Upper lobe of right lung (tissue), 1 donor: ENCODE measurements at places on chromosomes 7 and 10. TPM values are rescaled to one million over a fixed set of nuclear protein-coding genes. Genes with fewer than 3 reads are reported as not detected.

DNA sequence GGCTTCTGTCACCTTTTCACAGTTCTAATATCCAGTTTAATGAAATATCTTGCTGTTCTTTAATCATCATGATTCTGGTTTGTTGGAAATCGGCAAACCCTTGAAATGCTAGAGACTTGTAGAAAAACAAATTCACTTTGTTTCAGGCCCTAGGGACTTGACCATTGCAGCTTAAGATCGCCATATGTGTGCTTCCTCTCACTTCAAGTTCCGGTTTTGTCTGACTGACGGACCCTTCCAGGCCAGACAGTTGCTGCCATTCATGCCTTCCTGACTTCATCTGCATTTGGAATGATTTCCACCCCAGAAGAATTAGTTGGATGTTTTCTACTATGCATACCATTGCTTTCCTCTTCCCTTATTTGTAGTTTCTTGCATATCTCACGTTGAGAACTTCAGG is 125.6 kb downstream of the CELF2 start:
- peaks cover 34% of the 10 kb centered on the region for H3K4me1 ChIP-seq
- no peaks in the 10 kb centered on the region for H3K27me3 ChIP-seq
- no peak for DNase-seq

DNA sequence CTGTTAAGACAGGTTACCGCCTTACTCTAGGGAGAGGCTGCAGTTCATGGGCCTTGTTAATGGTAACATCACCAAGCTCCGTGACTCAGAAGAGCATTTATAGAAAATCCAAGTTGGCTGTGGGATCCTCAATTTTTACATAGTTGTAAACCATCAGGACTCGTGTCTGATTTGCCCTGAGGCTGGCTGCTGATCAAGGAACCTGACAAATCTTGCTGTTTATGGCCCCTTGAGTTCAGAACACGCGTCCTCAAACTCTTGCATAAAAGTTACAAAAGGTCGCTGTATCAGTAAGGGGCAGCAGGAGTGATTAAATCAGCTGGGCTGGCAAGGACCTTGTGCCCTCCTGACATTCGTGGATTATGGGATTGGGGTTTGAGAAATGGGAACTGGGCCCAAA is 4.6 kb downstream of the SLC13A4 start:
- H3K27ac ChIP-seq = no peak overlapping the region
- H3K4me1 ChIP-seq = no peaks in the 10 kb centered on the region
- DNase-seq = peak; percentile 3
- H3K36me3 ChIP-seq = no peaks in the 10 kb centered on the region

DNA sequence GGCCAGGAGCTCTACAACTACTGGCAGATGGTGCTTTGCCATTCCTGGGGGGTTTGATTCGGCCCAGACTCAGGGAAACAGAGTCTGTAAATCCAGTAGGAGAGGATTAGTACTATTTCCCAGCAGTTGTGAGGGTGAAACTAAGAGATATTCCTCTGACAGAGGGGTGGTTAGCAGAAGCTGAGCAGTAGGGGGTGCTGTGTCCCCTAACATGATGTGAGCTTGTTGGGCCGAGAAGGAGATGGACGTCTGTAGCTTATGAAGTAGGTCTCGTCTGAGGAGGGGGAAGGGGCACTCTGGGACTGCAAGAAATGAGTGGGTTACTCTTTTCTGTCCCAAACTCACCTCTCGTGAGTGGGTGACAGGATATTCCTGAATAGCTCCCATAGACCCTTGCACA is 179.2 kb upstream of the MBL2 start:
- H3K27ac ChIP-seq = no peak overlapping the region
- no peak overlapping the region for H3K4me3 ChIP-seq
- DNase-seq = no peak

GRCh38 chr7:66256281-66256680 is 51.1 kb downstream of the TPST1 start:
- no peak overlapping the region for H3K4me3 ChIP-seq
- no peaks in the 10 kb centered on the region for H3K27me3 ChIP-seq
- H3K36me3 ChIP-seq = no peaks in the 10 kb centered on the region
- no peaks in the 10 kb centered on the region for H3K4me1 ChIP-seq
- DNase-seq = no peak

DNA sequence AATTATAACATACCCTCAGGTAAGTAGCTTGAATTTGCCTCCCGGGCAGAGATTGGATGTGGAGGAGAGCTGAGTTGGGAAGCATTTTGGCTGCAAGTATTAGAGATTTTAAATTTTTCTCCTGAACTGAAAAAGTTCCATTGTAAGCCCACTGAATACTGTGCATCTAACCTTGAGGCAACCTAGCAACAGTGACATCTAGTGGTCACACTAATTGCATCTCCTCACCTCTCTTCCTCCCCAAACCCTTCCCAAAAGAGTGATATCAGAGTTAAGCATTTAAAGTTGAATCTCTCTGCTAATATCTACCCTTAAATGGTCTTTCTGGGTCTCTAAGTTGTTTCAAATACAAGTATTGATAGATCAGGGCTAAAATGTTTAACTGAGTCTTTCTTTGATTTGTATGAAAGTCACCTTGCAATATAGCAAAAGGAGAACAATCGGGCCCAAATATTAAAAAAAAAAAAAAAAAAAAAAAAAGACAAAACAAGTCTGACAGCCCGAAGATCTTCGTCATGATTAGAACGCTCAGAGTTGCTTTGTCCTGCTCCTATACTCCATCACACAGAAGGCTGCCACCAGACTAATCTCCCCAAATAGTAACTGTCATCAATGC is 40.4 kb upstream of the DLX5 start:
- no peak overlapping the region for H3K4me3 ChIP-seq
- no peaks in the 10 kb centered on the region for H3K36me3 ChIP-seq
- no peak for DNase-seq
- H3K27ac ChIP-seq = no peak overlapping the region
- H3K4me1 ChIP-seq = no peaks in the 10 kb centered on the region
- H3K27me3 ChIP-seq = no peaks in the 10 kb centered on the region

The STX1A gene
- total RNA-seq = 6.3 TPM

The MYH16 gene
- total RNA-seq = not detected

DNA sequence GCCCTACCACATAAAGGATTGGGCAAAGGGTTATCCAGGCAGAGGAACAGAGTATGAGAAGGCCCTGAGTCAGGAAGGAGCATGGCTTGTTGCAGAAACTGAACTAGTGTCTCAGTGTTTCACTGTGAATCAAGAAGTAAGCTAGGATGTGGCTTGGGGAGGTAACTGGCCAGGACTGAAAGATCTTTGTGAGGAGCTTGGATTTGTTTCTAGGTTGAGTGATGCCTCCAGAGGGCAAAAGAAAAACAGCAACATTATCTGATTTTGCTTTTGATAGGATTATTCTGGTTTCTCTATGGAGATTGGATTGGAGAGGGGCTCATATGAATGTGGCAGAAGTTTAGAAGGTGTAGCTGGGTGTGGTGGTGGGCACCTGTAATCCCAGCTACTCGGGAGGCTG is 137.9 kb upstream of the HDAC9 start:
- no peak for DNase-seq
- H3K4me3 ChIP-seq = no peak overlapping the region
- H3K36me3 ChIP-seq = no peaks in the 10 kb centered on the region
- no peak overlapping the region for H3K27ac ChIP-seq
- H3K4me1 ChIP-seq = no peaks in the 10 kb centered on the region

The RBP4 gene
- total RNA-seq = 18.6 TPM

DNA sequence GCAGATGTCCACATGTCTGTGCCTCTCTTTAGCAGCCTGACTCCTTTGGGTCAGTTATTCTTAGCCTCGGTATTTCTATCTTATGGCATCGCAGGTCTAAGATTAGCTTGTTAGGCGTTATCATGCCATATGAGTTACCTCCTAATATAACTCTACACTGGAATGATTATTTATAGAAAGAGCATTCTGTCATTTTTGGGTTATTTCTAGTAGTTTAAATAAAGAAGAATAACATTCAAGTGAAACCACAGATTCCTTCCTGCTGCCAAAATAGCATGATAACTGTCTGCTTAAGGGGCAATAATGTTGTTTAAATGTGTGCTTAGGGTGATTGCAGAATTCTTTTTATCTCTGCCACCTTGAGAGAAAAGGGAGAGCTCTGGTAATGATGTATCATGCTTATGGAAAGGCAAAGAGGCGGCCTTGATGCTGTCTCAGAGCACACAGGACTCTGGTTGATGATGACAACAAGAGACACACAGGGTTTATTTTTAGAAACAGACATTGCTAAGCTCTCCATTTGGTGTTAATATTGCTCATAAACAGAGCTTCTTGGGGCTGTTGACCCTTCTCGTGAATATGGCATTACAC is 10.4 kb downstream of the HDAC9 start:
- H3K4me1 ChIP-seq = no peaks in the 10 kb centered on the region
- no peak overlapping the region for H3K4me3 ChIP-seq
- no peaks in the 10 kb centered on the region for H3K27me3 ChIP-seq
- no peaks in the 10 kb centered on the region for H3K36me3 ChIP-seq
- DNase-seq = no peak

- H3K4me3 ChIP-seq = no peak overlapping the region
- H3K36me3 ChIP-seq = no peaks in the 10 kb centered on the region
- no peak for DNase-seq
- no peak overlapping the region for H3K27ac ChIP-seq
These were observed 250.6 kb downstream of the KLF6 start for GRCh38 chr10:3534433-3534832.

DNA sequence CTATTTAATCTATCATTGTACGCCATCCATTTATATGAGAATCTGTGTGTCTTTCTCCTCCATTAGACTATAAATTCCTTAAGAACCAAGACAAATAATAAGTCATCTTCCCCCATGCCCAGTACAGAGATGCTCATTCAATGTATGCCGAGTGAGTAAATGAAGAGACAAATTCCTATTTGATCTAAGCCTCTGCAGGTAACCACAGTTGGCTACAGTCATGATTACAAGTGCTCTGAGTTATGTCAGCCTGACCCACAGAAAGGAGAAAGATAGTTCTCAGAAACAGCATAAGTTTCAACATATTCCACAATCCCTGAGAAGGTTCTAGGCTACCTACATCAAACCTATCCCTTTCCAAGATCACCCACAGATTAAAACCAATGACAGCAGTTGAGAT is 46.1 kb downstream of the MPP7 start:
- H3K27me3 ChIP-seq = no peaks in the 10 kb centered on the region
- no peak overlapping the region for H3K27ac ChIP-seq
- peaks cover 5% of the 10 kb centered on the region for H3K4me1 ChIP-seq
- no peak for DNase-seq
- H3K4me3 ChIP-seq = no peak overlapping the region
- H3K36me3 ChIP-seq = no peaks in the 10 kb centered on the region

DNA sequence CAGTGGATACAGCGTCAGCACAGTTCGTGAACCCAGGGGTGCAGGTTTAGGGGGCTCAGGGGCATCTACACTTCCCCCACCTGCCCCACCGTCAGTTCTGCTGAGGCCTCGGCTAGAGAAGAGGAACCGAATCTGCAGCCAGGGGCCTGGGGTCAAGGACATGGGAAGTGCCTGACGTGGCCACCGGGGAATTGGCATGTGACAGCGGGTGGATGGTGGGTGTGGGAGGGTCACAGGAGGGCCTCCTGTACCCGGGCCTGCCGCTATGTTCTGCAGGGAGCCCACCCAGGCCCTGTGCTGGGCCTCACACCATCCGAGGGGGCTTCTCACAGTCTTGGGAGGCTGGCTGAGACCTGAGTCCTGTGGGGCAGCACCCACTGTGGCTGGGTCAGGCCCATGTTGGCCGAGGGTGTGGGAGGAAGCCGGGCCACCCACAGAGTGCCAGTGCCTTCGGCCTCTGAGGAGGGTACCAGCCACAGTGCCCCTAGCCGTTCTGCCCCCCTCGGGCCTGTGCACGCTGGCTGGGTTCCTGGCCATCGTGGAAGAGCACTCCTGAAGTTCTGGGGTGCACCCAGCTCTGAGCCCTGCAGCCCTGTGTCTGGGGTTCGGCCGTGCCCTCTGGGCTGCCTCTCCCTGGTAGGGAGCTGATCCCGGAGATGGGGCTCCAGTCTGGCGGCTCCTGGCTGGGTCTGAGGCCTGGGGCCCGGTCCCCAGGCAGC is 5.9 kb downstream of the TTYH3 start:
- DNase-seq = peak; percentile 87
- no peak overlapping the region for H3K4me3 ChIP-seq
- no peaks in the 10 kb centered on the region for H3K36me3 ChIP-seq
- H3K27me3 ChIP-seq = no peaks in the 10 kb centered on the region
- H3K27ac ChIP-seq = peak overlapping the region; percentile 55

DNA sequence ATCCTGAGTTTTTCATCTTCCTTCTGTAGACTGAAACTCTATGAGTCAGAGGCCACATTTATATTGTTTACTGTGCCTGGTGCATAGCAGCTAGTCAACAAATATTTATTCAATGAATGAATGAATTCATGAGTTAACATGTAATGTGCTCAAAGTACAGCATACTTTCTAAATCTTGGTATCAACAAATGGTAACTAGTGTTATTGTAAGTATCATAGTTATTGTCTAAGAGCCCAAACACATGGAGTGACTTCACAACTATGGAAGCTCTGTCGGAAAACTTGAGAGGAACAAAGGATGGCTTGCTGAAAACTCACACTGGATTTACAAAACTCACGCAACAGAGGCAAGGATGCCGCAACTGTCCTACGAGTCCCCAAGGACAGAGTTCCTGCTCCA is 35.9 kb downstream of the DENND2A start:
- H3K4me3 ChIP-seq = no peak overlapping the region
- no peaks in the 10 kb centered on the region for H3K36me3 ChIP-seq
- H3K27me3 ChIP-seq = no peaks in the 10 kb centered on the region
- DNase-seq = peak; percentile 21
- H3K4me1 ChIP-seq = peaks cover 8% of the 10 kb centered on the region

The MSMB gene
- total RNA-seq = not detected

DNA sequence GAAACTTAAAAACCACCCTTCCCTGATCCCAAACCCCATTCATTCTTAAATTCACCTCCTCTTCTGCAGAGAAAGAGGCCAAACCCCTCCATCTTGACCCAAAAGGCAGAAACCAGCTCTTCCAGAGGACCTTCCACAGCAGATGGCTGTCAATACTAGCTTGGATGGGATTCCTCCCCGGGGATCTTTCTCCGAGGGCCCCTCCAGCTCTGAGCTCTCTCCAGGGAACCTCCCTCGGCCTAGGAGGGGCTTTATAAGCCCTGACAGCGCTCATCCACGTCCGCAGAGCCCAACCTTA is 5.4 kb downstream of the TNRC18 start:
- no peaks in the 10 kb centered on the region for H3K27me3 ChIP-seq
- H3K4me1 ChIP-seq = peaks cover 36% of the 10 kb centered on the region
- DNase-seq = no peak
- H3K27ac ChIP-seq = peak overlapping the region; percentile 97
- peak overlapping the region; percentile 83 for H3K4me3 ChIP-seq

DNA sequence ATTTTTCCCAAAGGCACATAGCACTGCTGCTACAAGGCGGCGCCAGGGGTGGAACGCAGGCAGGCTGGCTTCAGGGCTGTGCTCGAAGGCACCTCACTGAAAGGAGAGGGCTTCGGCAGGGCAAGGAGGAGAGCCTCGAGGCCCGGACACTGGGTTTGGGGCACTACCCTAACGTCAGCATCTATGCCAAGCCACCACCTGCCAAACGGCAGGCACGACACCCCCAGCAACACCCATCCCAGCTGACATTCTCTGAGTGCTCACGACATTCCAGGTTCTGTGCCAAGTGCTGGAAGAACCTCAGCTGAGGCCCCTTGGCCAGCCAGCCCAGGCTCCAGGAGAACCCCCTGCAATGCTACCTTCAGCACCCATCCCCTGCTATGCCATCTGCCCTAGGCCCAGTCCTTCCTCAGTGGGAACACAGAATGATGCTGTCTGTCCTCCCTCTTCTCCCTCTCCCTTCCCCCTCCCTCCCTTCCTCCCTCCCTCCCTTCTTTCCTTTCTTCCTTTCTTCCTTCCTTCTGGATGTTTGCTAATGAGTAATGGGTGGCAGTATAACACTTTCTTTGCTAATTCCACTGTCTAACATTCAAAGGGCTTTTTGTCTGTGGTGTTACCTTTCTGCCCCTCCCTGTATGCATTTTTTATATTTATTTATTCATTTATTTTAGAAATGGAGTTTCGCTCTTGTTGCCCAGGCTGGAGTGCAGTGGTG is 24.3 kb downstream of the ZCCHC24 start:
- no peaks in the 10 kb centered on the region for H3K27me3 ChIP-seq
- no peak overlapping the region for H3K4me3 ChIP-seq
- H3K4me1 ChIP-seq = peaks cover 56% of the 10 kb centered on the region
- H3K27ac ChIP-seq = peak overlapping the region; percentile 60
- peaks cover 13% of the 10 kb centered on the region for H3K36me3 ChIP-seq
